Activated CD4-positive, alpha-beta T cell treated with anti-CD3 and anti-CD28 coated beads for 36 hours (primary cell): ENCODE measurements at places on chromosomes 16 and 17. TPM values are rescaled to one million over a fixed set of nuclear protein-coding genes. Genes with fewer than 3 reads are reported as not detected.

DNA sequence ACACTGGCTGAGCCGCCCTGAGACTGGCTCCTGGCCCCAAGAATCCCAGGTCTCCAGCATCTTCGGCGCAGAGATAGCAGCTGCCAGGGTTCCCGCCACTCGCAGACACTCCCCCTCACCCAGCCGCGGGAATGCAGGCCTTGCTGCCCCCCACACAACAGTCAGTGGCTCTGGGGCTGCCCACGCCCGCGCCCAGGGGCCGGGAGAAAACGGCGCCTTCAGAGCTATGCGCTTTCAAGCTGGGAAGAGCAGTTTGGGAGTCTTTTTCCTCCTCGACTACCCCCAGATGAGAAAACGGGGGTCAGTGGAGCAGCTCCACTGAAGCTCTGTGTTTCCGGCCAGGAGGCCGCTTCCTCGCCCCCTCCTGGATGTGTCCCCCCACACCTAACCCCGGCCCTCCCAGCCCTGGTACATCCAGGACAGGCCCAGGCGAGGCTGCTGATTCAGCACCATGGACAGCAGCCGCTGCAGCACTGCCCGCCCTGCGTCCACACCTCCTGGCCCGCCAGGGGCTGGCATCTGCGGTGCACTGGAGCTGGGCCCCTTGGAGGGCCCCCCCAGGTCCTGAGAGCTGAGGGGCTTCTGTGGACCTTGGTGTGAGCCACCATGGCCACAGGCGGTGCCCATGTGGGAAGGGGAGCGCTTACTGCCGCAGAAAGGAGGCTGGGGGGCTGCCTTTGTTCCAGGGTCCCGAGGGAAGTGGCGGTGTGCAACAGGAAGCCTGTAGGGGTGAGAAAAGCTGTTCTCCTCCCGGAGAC, 35.7 kb downstream of the CACNA1H start:
- no peaks in the 10 kb centered on the region for H3K36me3 ChIP-seq
- H3K27me3 ChIP-seq, result no peaks in the 10 kb centered on the region
- H3K27ac ChIP-seq, result no peak overlapping the region
- H3K4me1 ChIP-seq, result no peaks in the 10 kb centered on the region

CACNA1G gene
- total RNA-seq, result not detected

DNA sequence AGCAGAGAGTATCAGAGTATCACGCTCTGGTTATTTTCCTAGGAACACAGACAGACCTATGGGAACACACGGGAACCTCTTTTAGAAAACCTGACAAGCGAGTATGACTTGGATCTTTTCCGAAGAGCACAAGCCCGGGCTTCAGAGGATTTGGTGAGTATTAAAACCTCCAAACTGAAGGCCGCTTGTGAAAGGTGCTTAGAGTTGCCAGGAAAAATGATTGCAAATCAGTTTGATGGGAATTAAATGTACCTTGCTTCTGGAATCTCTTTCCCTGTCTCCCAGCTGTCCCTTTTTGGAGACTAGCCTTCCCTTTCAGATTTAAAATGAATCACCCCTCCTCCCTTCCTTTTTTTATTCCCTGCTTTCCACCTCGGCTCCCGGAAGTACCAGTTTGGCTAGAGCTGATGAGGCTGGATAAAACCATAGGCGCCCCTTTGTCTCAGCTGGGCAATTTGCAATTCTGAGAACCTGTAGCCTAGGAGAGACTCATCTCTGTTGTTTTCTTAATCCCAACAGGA, 27.3 kb downstream of the KAT7 start:
- no peaks in the 10 kb centered on the region for H3K27me3 ChIP-seq
- H3K4me3 ChIP-seq, result no peak overlapping the region
- peaks cover 63% of the 10 kb centered on the region for H3K36me3 ChIP-seq
- no peak for DNase-seq

GRCh38 chr17:39607057-39607850, 466 bp downstream of the NEUROD2 start:
- H3K27me3 ChIP-seq, result peaks cover 47% of the 10 kb centered on the region
- DNase-seq, result no peak
- no peaks in the 10 kb centered on the region for H3K36me3 ChIP-seq

HSD11B2 gene
- 2.2 TPM for total RNA-seq

- peaks cover 61% of the 10 kb centered on the region for H3K4me1 ChIP-seq
- no peaks in the 10 kb centered on the region for H3K27me3 ChIP-seq
- H3K36me3 ChIP-seq, result peaks cover 43% of the 10 kb centered on the region
- peak within 1 kb of the TSS; percentile 97 for H3K4me3 ChIP-seq
- DNase-seq, result peak; percentile 99
Measured at GRCh38 chr17:7239091-7240027, at the start of gene PHF23. PHF23 (minus strand) TSS chr17:7239457; CDS start chr17:7239279, 178 bp downstream.

TAT gene
- total RNA-seq, result not detected

TMEM114 gene
- total RNA-seq, result not detected

KCNAB3 gene
- 8.3 TPM for total RNA-seq

RAB26 gene
- total RNA-seq, result not detected

MAP2K6 gene
- total RNA-seq, result 3.4 TPM

DNA sequence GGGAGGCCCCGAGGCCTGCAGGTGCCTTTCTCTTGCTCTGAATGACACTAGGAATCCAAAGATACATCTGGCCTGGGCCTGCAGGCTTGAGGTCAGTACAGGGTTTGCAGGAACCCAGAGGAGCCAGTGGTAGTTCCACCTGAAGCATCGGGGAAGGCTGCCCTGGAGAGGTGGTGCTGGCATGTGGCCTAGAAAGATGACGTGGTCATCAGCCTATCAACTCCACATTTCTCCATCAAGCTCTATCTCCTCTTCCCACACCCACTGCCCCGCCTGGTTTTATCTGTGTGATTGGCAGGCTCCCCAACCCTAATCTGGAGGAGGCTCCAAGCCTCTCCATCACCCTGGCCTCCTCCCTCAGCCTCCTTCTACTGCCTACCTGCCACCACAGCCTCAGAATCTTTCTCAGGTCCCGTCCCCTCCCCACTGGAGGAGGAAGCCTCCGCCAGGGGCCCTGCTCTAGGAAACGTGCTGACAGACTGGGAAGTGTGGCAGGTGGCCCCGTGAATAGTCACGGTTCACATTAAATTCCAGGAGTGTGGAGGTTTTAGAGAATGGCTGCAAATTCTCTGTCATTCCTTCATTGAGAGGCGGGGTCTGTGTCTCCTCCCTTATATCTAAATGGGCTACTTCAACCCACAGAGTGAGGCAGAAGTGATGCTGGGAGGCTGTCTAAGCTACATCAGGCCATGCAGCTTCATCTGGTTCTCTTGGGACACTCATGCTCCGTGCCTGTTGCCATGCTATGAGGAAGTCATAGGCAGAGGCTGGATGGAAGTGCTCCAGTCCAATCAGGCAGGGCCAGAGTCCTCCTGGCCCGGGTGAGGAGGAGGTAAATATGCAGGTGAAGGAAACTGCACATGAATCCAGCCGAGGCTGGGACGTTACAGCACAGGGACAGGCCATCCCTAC, 11.4 kb upstream of the MAP2K3 start:
- H3K27ac ChIP-seq, result no peak overlapping the region
- H3K4me3 ChIP-seq, result no peak overlapping the region
- H3K36me3 ChIP-seq, result no peaks in the 10 kb centered on the region
- no peaks in the 10 kb centered on the region for H3K27me3 ChIP-seq
- no peak for DNase-seq

- H3K27ac ChIP-seq, result peak within 1 kb of the TSS; percentile 100
- H3K4me3 ChIP-seq, result peak within 1 kb of the TSS; percentile 89
- peaks cover 3% of the 10 kb centered on the region for H3K36me3 ChIP-seq
- H3K4me1 ChIP-seq, result peaks cover 46% of the 10 kb centered on the region
Measured at GRCh38 chr16:27203507-27204311, at the start of gene KDM8. KDM8 (plus strand) TSS chr16:27203526; CDS start chr16:27210124, 6,598 bp downstream.

CHST4 gene
- not detected for total RNA-seq

DNA sequence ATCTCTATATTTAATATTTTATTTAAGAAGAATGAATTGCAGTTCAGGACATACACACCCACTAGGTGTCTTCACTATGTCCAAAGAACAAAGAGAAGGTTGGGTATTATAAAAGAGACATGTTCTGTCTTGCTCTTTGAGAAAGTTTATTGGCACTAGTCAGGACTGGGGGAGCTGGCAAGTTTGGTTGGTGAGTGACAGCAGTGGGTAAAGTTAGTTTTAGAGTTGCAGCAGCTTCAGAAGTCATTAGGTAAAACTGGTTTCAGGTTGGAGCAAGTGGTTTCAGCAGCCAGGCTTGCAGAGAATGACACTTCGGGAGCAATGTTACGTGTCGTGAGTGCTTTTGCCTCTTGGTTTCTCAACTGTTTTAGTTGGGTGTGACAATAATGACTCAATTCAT, 142.2 kb upstream of the HS3ST3A1 start:
- H3K4me1 ChIP-seq, result no peaks in the 10 kb centered on the region
- no peak overlapping the region for H3K27ac ChIP-seq
- no peak for DNase-seq

GRCh38 chr17:58302919-58303585, 22.3 kb upstream of the MPO start:
- H3K4me3 ChIP-seq, result no peak overlapping the region
- no peaks in the 10 kb centered on the region for H3K27me3 ChIP-seq
- H3K36me3 ChIP-seq, result no peaks in the 10 kb centered on the region
- no peak for DNase-seq
